Urinary bladder (tissue), 4 donors: ENCODE measurements at places on chromosomes 4 and X. TPM values are rescaled to one million over a fixed set of nuclear protein-coding genes. Genes with fewer than 3 reads are reported as not detected.

Gene CSN1S1
- not detected for total RNA-seq

Gene PABPC1L2A
- not detected for total RNA-seq

Gene GAGE2A
- total RNA-seq = not detected

Gene GPM6B
- 47.2 TPM for total RNA-seq

Gene SSX2B
- total RNA-seq = not detected

Gene SCRG1
- total RNA-seq = 2.4 TPM

Gene ADGRG4
- total RNA-seq = not detected

Gene NPY5R
- 0.53 TPM for total RNA-seq

Gene INPP4B
- 53.9 TPM for total RNA-seq

Gene ATP6AP2
- 112 TPM for total RNA-seq

Gene COQ2
- total RNA-seq = 14.7 TPM

Gene NXF2
- total RNA-seq = not detected

Gene PLP1
- total RNA-seq = 68.2 TPM

Gene CYTL1
- 24.2 TPM for total RNA-seq

Gene SPP1
- 76.1 TPM for total RNA-seq

Gene CSAG2
- total RNA-seq = not detected

Gene RASGEF1B
- total RNA-seq = 15.2 TPM

Gene PHEX
- 0.53 TPM for total RNA-seq

Gene GABRG1
- total RNA-seq = 0.11 TPM

Gene SH2D1A
- 0.26 TPM for total RNA-seq

Gene SLC25A43
- 12.4 TPM for total RNA-seq

Gene VGLL1
- 7.5 TPM for total RNA-seq

Gene USP26
- not detected for total RNA-seq

Gene HPSE
- 0.90 TPM for total RNA-seq

Gene GPR119
- not detected for total RNA-seq

Gene MAP7D2
- total RNA-seq = 0.21 TPM

Gene IL2
- total RNA-seq = not detected

Gene PARM1
- total RNA-seq = 139 TPM

Gene GABRE
- total RNA-seq = 81.1 TPM

Gene GPR50
- total RNA-seq = 0.26 TPM

Gene PPEF1
- total RNA-seq = 0.95 TPM

Gene TAB3
- 17.5 TPM for total RNA-seq

Gene CYBB
- 62.0 TPM for total RNA-seq

Gene FMR1NB
- total RNA-seq = not detected

Gene SSX5
- total RNA-seq = not detected
